Stimulated activated CD8-positive, alpha-beta memory T cell treated with anti-CD3 and anti-CD28 coated beads, Interleukin-7, amount 100 ng/mL, for 48 hours (primary cell): ENCODE measurements at places on chromosomes 6 and 20.

- DNase-seq: no peak
Observed at GRCh38 chr20:61611401-61612180, 359.5 kb downstream of the CDH4 start.

DNA sequence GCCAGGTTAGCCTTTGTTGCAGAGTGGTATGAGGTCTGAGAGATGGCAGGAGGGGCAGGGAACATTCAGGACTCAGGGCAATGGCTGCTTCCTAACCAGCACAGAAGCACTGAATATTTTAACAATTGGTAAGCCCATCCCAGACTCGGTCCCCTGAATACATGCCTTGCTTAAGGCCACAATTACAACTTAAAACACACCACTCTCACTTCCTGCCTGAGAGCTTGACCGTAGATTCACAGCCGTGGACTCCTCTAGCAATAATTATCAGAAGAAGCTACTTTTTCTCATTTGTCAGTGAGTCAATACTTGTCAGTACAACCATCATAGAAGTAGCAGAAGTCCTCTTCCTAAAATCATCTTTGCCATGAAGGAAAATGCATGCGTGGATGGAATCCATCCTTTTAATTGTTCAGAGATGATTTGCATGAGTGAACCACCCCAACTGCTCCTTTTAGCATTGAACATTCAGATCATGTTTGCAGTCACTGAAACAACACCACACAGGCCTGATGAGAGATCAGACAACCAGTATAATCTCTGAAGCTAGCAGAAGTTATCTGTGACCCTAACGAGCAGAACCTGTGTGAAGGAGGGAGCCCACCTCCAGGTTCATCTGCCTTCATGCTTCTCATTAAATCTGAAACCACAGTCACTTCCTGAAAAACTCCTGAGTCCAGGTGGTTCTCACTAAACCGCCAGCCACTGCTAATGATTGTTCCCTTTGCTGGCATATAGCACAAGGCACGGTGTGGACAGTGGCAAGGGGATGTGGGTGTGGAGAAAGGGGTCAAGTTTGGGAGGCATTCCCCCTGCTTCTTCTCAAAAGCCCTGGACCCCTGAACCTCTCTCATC, 333.9 kb upstream of the CNR1 start:
- DNase-seq: no peak

GRCh38 chr6:142685852-142686506, 259.0 kb downstream of the HIVEP2 start:
- peak; percentile 10 for DNase-seq

DNA sequence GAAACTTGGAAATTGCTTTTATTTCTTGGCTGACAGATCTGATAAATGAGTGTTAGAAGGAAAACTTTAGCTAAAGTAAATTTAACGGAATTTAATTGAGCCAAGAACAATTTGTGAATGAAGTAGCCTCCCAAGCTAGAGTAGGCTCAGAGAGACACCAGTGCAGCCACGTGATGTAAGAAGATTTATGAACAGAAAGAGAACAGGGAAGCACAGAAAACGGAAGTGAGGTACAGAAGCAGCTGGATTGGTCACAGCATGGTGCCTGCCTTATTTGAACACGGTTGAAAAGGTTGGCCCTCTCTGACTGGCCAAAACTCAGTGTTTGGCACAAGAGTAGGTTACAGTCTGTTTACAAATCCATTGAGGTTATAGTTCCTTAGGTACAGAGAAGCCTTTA, 29.5 kb upstream of the IFNGR1 start:
- no peak for DNase-seq

DNA sequence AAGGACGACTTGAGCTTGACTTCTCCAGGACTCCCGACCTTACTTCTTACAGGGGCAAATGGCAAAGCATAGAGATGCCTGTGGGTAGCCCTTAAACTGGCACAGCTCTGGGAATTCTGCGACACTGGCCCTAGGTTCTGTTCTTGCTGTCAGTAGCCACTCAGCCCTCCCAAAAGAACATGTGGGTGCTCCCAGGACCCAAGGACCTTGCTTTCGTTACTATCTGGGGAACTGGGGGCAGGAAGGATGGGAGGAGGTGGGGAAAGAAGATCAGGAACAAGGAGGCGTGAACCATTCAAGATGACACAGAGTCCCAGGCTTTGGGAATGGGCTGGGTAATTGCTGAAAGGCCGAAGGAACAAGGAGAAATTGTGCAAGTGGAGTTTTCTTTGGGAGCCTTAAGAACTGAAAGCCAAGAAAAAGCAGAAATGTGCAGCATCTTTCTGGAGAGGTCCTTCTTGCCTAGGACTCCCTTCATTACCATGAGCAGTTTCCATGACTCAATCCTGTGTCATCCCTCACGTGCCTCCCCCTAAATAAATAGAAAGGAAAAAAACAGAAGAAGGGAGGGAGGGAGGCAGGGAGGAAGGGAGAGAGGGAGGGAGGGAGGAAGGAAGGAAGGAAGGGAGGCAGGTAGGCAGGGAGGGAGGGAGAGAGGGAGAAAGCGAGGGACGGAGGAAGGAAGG, 284.6 kb upstream of the FOXQ1 start:
- DNase-seq: no peak

- no peak for DNase-seq
Observed at GRCh38 chr20:46439837-46440236, 33.4 kb upstream of the ELMO2 start.

DNA sequence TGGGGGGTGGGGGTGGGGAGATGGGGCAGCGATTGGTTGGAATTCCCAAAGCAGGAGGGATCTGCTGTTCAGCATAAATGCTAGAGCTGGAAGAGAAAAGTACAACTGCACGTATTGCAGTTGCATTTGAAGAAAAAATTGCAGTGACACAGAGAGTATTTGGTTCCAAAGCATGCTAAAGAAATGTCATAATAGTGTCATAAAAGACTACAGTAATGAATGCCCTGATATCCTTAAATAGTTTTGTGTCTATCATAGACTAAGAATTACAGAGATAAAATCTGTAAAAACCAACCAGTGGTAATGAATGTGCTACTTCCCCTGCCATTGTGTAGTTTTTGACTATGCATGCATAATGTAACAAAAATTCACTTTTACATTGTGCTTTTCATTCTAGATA, 693.6 kb upstream of the SLC35B3 start:
- DNase-seq: no peak

GRCh38 chr20:1334370-1334731, 5.4 kb upstream of the SDCBP2 start:
- no peak for DNase-seq

GRCh38 chr6:169424149-169424804, 170.6 kb upstream of the THBS2 start:
- DNase-seq: no peak

- DNase-seq: peak; percentile 57
Observed at GRCh38 chr20:1301031-1301529, 27.9 kb downstream of the SDCBP2 start.

DNA sequence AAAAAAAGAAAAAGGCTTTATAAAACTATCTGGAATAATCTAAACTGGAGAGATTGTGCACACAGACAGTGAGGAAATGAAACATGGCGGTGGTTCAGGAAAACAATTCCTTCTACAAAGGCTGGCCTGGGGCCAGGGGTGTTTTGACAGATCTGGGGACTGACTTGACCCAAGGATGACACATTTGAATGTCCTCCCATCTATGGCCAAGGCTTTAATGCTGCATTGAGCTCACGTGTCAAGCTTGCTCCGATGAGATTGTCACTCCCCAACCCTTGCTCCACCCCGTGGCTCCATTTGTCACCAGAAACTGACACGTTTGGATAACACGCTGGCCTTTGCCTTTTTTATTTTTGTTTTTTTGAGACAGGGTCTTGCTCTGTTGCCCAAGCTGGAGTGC, 156.1 kb downstream of the ZFP64 start:
- DNase-seq: no peak

- DNase-seq: no peak
Observed at GRCh38 chr20:24108581-24108980, 120.0 kb upstream of the GGTLC1 start.

GRCh38 chr20:25035921-25036320, 22.0 kb downstream of the ACSS1 start:
- no peak for DNase-seq

- no peak for DNase-seq
Observed at GRCh38 chr20:42656130-42656529, 533.6 kb downstream of the PTPRT start.

DNA sequence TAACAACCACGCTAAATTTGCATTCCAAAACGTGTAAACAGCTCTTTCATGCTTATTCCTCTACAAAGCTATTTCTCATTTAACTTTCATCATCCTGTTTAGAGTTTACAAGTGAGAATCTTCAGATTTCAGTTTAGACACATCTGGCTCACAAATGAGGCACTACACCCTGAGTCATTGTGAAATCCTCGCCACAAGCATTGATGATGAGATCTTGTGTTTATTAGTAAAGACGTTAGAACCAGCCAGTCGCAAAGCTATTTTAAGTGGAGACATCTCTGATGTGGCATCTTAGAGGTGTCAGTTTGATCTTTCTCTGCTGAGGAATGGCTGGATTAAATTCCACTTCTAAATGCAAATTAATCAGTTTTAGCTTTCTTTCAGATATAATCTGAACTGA, 8.3 kb upstream of the ISM1 start:
- DNase-seq: no peak

DNA sequence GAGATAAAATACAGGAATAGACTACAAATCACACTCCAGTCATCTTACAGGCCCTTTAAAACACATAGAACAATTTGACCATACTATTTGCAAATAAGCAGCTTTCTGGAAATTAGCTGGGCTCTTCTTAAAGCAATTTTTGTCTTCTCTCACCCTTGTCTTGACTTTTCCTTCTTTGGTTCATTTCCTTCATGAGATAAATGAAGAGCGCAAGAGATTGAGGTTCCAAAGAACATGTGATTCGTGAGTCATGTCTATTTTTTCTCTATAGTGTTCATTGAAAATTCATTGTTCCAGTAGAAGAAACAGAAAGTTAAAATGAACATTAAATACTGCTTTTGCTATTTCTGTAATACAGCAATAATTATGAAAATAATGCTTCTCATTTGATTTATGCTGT, 33.9 kb downstream of the PRDM1 start:
- DNase-seq: no peak
